Right kidney (tissue), 9 donors: ENCODE measurements at places on chromosomes 7 and 10.

DNA sequence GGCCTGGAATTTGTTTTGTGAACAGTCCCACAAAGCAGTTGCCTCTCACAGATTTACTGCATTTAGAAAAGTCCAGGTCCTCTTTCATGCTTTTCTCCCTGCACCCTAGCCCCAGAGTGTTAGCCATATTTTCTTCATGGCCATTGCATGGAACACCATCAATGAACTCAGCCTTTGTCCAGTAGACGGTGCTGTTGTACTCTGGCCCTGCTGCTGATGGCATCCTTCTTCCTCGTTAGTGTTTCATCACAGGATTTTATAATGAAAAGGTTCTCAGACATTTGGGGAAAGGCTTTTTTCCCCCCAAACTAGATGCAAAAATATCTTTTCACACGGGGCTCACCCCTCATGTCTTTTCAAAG is 93.0 kb upstream of the SLC25A13 start:
- DNase-seq: peak; percentile 10

DNA sequence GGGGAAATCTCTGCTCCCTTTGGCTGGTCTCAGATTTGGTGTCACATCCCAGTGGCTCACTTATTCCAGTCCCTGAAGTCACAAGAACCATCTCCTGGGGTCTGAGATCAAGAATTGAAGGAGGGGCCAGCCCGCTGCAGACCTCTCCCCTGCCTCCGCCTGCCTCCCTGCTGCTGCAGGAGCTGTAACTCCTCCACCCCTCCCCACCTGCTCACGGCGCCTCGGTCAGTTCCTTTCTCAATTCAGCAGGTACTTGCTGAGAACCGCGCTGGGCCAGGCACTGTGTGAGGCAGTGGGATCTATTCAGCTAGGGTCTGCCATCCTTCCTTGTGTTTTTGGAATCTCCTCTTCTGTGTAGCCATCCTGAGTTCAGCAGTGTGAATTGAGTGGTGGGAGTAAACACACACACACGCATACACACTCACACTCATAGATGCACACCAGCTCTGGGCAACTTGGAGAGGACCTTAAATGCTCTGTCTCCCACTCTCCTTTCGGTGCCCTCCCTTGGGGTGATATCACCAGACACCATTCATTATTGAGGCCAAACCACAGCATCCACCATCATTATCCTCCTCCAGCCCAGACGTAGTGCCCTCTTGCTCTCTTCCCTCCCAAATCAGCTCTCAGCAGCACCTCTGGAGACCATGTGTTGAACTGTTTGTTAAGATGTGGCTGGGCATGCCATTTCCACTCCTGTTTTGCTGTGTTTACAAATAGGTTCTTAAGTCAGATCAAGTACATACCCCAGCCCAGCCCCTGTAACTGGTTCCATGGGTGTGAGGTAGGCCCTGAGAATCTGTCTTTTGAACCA is 22.0 kb upstream of the ANKRD2 start:
- DNase-seq: no peak

DNA sequence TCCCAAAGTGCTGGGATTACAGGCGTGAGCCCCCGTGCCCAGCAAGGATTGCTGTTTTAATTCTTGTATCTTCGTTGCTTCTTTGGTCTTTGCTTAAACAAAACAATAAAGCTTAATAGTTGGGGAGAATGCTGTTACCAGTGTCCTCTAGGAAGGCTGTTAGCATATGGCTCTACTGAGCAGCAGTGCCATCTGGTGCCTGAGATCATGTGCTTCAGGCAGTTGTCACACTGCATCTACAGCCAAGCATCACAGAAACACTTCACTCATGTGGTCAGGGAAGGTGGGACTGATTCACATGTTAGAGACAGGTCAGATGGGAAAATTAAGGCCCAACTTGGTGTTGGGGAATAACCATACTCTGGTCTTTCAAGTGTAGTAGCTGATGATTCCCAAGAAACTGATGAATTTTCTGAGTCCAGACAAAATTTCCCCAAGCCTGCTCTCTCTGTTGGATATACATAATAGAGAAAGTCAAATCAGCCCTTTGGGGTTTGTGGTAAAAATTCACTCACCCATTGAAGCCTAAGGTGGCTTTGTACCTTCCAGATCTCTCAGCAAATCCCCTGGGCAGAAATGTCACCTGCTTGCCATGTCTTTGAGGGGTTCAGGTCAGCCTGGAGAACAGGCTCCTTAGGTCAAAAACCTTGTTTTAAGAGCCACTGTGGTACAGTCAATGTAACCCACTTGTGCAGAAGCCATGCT is 28.4 kb downstream of the UBE2D4 start:
- no peak for DNase-seq

DNA sequence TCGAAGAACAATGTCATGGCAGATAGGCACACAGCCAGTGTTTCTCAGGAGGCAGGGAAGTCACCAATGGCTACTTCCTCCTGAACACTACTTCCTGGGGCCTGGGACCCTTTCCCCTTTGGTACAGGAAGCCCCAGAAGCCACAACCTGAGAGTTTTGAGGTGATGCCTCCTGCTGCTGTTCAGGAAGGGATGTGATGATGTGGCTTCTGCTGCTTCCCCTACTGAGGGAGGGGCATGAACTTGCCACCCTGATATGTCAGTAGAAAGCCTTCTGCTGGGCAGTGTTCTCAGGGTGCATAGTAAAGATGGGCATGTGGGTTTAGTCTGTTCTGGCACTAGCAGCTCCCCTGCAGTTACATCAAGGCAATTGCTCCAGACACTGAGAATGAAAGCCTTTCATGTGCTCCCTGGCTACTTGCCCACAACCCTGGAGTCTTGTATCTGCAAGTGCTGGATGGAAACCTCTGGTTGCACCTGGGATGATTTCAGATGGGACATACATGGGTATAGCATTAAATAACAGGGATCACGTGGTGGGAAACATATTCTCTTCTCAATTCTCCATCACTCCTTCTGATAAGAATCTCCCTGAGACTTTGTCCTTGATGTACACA is 69.3 kb downstream of the ADRA2A start:
- no peak for DNase-seq

GRCh38 chr7:96739609-96740008 is 30.0 kb upstream of the SEM1 start:
- no peak for DNase-seq

DNA sequence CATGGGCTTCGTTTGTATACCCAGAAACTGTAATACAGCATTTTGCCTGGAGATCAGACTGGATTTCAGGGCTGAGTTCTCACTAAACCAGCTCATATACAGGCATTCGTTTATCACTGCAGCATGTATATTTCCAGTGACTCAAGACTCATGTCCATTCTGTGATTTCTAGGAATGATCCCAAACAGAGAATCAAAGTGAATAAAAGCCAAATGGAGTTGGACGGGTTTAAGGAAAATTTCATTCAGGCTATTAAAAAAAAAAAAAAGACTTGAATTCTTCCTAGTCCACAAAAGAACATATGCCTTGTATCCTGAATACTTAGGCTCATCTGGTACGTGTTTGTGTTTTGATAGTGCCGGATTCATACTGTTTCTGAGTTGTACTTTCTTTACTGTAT is 46.8 kb downstream of the TET1 start:
- no peak for DNase-seq

DNA sequence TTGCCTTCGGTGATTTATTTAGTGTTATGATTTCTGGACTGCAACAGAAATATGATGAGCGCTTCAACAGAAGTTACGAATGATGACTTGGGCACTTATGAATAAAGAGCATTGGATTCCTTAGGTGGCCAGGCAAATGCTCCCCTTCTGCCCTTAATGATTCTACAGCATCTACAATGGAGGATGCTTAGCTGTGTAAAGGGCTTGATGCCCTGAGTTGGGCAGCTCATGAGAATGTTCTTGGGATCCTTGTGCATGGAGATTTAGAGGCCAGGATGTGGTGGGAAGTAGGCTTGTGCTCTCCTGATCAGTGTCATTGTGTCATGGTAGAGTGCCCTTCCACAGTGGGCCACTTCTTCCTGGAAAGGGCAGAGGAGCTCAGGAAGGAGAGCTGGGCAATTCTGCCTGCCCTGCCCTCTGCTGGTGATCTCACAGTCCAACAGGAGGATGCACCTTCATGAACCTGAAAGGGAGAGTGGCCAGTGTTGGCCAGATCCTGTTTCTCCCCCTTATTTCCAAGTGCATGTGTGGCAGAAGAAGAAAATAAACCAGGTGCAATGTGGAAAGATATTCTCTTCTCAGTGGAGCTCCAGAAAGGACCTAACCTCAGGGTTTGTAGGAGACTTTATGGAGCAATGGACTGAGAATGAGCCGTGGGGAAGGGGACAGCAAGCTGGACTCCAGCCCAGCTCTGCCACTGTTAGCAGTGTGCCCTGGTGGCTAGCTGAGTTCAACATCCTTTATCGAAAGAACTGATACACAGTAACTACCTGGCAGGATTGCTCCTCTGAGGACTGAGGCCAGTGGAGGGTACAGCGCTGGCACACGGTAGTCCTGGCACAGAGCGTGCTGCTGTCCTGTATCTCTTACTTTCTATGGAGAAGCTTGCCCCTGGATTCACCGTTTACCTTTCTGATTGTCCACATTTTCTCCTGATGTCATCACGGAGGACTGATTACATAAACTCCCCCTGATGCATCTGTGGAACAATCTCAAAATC is 182.9 kb downstream of the BMPER start:
- DNase-seq: no peak

GRCh38 chr7:44064791-44065430 is 456 bp downstream of the PGAM2 start:
- DNase-seq: no peak
